Hepatocyte (in vitro differentiated cells): ENCODE measurements at places on chromosomes 4 and X.

DNA sequence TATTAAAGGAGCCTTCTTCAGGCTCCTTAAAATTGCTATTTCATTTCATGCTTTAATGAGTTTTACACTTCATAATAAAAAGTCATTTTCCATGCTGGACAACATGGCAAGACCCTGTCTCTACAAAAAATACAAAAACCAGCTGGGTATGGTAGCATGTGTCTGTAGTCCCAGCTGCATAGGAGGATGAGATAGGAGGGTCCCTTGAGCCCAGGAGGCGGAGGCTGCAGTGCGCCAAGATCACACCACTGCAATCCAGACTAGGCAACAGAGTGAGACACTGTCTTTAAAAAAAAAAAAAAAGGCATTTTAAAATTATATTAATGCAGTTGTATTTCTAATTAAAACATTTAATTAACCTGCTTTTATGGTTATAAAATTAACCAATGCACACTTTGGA, 49.2 kb downstream of the PDS5A start:
- peaks cover 7% of the 10 kb centered on the region for H3K4me1 ChIP-seq
- no peak overlapping the region for H3K27ac ChIP-seq
- no peak overlapping the region for H3K4me3 ChIP-seq

- H3K4me1 ChIP-seq: no peaks in the 10 kb centered on the region
- H3K36me3 ChIP-seq: no peaks in the 10 kb centered on the region
- no peak for DNase-seq
- H3K27me3 ChIP-seq: no peaks in the 10 kb centered on the region
- H3K4me3 ChIP-seq: no peak overlapping the region
Observed at GRCh38 chrX:20729416-20729815, 462.7 kb upstream of the RPS6KA3 start.

- no peaks in the 10 kb centered on the region for H3K36me3 ChIP-seq
- no peak for DNase-seq
- no peaks in the 10 kb centered on the region for H3K4me1 ChIP-seq
- no peak overlapping the region for H3K27ac ChIP-seq
- no peaks in the 10 kb centered on the region for H3K27me3 ChIP-seq
- no peak overlapping the region for H3K4me3 ChIP-seq
Observed at GRCh38 chr4:13763707-13764106, 136.2 kb upstream of the BOD1L1 start.

- H3K27ac ChIP-seq: no peak overlapping the region
- no peak for DNase-seq
- H3K36me3 ChIP-seq: no peaks in the 10 kb centered on the region
Observed at GRCh38 chrX:149152941-149153340, 352.2 kb downstream of the IDS start.

DNA sequence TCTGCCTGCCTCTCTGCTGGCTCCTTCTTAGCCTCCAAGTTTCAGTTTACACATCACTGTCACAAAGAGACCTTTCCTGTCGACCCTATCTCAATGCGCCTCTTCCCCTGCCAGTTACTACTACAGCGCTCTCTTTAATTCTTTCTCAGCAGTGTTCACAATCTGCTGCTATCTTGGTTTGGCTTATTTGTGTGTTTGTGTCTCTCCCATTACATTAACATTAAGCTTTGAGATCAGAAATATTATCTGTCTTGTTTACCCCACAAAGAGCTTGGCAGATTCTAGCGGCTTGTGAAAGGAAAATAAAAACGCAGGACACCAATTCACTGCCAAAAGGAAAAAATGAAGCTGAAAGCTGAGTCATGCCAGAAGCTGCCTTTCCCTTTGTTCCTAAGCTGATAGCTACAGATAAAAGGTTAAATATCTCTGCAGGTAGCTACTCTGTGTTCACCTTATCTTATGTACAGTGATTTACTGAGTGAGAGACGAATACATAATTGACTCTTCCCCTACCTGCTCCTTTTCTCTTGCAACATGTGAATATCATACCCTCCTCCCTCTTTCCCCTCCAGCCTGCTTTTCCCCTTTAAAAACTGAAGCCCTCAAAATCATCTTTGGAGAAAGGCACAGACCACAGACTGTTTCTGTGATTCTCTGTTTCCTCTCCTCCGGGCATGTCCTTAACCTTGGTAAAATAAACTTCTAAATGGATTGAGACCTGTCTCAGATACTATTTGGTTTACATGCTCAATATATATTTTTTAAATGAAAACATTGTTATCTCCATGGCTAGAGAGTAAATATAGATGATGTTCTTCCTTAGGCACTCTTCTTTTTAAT, 19.3 kb upstream of the SLC9A7 start:
- no peaks in the 10 kb centered on the region for H3K27me3 ChIP-seq
- no peaks in the 10 kb centered on the region for H3K36me3 ChIP-seq
- H3K4me1 ChIP-seq: no peaks in the 10 kb centered on the region
- DNase-seq: no peak
- H3K4me3 ChIP-seq: no peak overlapping the region

- H3K4me1 ChIP-seq: no peaks in the 10 kb centered on the region
- H3K4me3 ChIP-seq: no peak overlapping the region
- H3K27ac ChIP-seq: no peak overlapping the region
- no peaks in the 10 kb centered on the region for H3K27me3 ChIP-seq
- DNase-seq: no peak
Observed at GRCh38 chr4:145218251-145218650, 37.9 kb upstream of the OTUD4 start.

DNA sequence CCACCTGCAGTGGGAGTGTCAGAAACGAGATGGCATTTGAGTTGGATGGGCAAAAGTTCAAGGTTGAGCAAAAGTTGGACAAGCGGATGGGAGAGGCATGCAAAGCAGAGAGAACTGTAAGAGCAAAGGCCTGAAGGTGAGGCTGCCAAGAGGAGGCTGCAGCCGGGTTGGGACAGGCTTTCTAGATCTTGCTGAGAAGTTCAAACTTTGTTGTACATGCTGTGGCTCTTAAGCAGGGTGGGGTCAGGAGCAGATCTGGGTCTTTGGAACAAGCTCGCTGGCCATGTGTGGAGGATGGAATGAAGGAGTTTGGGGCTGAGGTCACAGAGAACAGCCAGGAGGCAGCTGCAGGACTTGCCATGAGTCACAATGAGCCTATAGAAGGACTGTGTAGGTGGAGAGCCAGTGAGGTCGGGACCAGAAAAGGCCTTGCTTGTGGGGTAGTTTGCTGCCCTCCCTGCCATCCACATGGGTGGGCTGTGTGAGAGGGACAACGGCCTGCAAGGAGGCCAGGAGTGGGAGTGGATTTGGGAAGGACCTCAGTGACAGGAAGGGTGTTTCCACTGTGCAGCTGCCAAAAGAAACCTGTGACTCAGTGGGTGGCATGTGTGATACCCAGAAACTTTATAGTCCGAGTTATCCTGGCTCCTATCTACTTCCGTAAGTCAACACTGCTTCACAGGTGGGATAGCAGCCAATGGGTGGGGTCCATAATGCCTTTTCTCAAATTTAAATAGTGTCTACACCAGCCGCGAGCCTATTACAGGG, 210.4 kb downstream of the MID1IP1 start:
- H3K4me1 ChIP-seq: peaks cover 10% of the 10 kb centered on the region
- H3K27me3 ChIP-seq: no peaks in the 10 kb centered on the region
- DNase-seq: no peak
- no peak overlapping the region for H3K4me3 ChIP-seq
- no peaks in the 10 kb centered on the region for H3K36me3 ChIP-seq
- H3K27ac ChIP-seq: no peak overlapping the region

DNA sequence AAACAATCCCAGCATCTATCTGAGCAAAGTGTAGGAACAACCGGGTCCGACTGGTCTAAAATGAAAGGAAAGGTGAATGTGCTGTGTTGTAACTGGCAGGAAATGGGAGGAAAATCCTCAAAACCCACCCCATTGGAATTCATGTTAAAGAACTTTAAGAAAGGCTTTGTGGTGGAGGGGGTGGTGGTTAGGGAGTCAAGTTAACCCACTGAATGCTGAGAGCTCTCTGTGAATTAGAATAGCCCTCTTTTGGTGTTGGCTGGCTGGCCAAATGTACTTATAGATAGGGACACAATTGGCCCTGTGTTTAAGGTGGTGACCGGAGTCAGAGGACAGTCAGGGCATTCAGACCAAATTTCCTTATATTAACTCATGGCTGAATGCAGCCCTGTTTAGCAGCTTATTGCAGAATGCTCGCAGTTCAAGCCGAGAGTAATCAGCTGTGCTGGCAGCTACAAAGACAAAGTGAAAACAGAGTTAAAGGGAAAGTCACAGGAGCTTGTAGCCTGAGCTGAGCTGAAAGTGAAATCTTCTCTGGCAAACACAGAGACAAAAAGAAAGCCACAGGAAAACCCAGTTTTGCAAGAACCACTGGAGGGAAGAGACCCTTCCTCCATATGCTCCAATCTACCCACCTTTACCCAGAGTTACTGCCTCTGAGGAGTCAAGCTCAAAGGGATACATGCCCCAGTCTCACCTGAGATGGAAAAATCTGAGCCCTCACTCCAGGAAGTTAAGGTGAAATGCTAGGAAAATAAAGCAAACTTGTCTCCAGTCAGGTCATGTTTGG, 38.5 kb upstream of the UGT2B7 start:
- peak overlapping the region; percentile 70 for H3K27ac ChIP-seq
- no peak overlapping the region for H3K4me3 ChIP-seq
- peak; percentile 35 for DNase-seq
- H3K36me3 ChIP-seq: no peaks in the 10 kb centered on the region
- H3K4me1 ChIP-seq: peaks cover 17% of the 10 kb centered on the region
- no peaks in the 10 kb centered on the region for H3K27me3 ChIP-seq

- no peaks in the 10 kb centered on the region for H3K4me1 ChIP-seq
- no peak overlapping the region for H3K27ac ChIP-seq
- DNase-seq: no peak
- no peak overlapping the region for H3K4me3 ChIP-seq
- no peaks in the 10 kb centered on the region for H3K36me3 ChIP-seq
- H3K27me3 ChIP-seq: no peaks in the 10 kb centered on the region
Observed at GRCh38 chr4:80101071-80101791, 28.2 kb upstream of the ANTXR2 start.

GRCh38 chrX:24575496-24575895, 71.7 kb downstream of the PCYT1B start:
- H3K27me3 ChIP-seq: no peaks in the 10 kb centered on the region
- H3K4me1 ChIP-seq: no peaks in the 10 kb centered on the region
- no peak for DNase-seq
- no peak overlapping the region for H3K4me3 ChIP-seq
- H3K36me3 ChIP-seq: no peaks in the 10 kb centered on the region

GRCh38 chr4:2378401-2378800, 40.0 kb downstream of the ZFYVE28 start:
- H3K27ac ChIP-seq: no peak overlapping the region
- no peak for DNase-seq
- H3K4me1 ChIP-seq: no peaks in the 10 kb centered on the region
- no peak overlapping the region for H3K4me3 ChIP-seq

DNA sequence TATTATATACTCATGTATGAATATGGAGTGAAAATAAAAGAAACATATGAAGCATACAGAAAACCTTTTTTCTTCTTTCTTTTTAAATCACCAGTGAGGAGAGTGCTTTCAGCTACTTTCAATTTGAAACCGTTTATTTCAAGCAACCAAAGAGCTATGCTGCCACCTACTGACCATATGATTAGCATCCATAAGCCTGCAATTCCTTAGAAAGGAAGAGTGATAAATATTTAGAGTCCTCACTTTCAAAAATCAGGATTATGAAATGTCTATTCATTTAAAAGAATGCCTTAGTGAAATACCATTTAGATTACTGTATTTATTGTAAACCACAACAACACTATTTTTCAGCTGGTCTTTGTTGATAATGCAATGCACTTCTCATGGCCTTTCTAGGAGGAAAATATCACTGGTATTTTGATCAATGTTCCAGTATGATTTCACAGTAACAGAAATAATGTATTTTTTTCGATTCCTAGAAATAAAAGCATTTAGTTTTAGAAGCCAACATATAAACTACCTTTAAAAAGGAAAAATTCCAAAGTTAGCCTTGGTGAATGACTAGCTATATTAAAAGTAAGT, 667.6 kb downstream of the PCDH18 start:
- no peaks in the 10 kb centered on the region for H3K36me3 ChIP-seq
- H3K4me1 ChIP-seq: no peaks in the 10 kb centered on the region
- no peak overlapping the region for H3K27ac ChIP-seq

- no peak overlapping the region for H3K4me3 ChIP-seq
- H3K36me3 ChIP-seq: no peaks in the 10 kb centered on the region
- H3K27me3 ChIP-seq: no peaks in the 10 kb centered on the region
Observed at GRCh38 chr4:168383510-168383909, 65.0 kb upstream of the DDX60 start.

- H3K27me3 ChIP-seq: no peaks in the 10 kb centered on the region
- no peak overlapping the region for H3K4me3 ChIP-seq
- no peaks in the 10 kb centered on the region for H3K36me3 ChIP-seq
- no peaks in the 10 kb centered on the region for H3K4me1 ChIP-seq
Observed at GRCh38 chr4:84944947-84945346, 21.5 kb downstream of the WDFY3 start.

- H3K4me3 ChIP-seq: no peak overlapping the region
- H3K27ac ChIP-seq: no peak overlapping the region
Observed at GRCh38 chrX:30920271-30920670, 31.2 kb upstream of the TAB3 start.

DNA sequence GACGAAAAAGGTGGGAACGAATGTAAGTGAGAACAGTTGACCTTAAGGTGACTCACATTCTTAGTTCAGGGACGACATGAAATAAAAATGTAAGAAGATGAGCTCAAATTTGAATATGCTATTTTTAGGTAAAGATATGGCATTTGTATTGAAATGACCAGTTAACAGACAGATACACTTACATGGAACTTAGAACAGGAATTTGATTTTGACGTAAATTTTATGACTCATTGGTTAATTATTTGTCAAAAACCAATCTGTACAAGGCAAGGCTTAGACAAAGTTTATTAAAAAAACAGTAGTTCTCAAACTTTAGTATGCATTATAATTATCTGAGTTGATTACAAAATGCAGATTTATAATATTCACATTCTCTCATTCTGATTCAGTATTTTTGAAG, 469.4 kb downstream of the CFAP47 start:
- H3K4me3 ChIP-seq: no peak overlapping the region
- H3K27ac ChIP-seq: no peak overlapping the region
- no peaks in the 10 kb centered on the region for H3K4me1 ChIP-seq
- no peaks in the 10 kb centered on the region for H3K36me3 ChIP-seq
- H3K27me3 ChIP-seq: no peaks in the 10 kb centered on the region

- H3K4me1 ChIP-seq: no peaks in the 10 kb centered on the region
- H3K27me3 ChIP-seq: no peaks in the 10 kb centered on the region
- DNase-seq: no peak
- H3K36me3 ChIP-seq: no peaks in the 10 kb centered on the region
- H3K4me3 ChIP-seq: no peak overlapping the region
- H3K27ac ChIP-seq: no peak overlapping the region
Observed at GRCh38 chrX:9392445-9392844, 72.4 kb upstream of the TBL1X start.

- no peak for DNase-seq
- H3K27ac ChIP-seq: no peak overlapping the region
- H3K36me3 ChIP-seq: no peaks in the 10 kb centered on the region
- H3K27me3 ChIP-seq: no peaks in the 10 kb centered on the region
Observed at GRCh38 chr4:102253860-102254259, 91.4 kb downstream of the SLC39A8 start.

DNA sequence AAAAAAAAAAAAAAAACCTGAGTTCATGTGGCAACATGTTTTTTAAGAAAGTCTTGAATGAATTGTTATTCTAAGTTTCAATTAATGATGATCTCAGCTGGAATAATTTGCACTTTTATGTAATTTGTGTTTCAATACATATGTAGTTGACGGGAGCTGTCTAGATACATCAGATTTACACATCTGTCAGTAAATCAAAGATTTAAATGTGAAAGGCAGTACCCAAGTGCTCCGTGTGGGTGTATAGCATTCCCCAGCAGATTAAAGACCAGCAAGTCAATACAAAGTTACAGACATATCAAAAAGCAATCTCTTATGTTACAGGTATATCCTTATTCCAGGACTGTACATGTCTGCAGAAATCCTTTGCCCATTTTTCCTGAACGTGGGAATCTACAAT, 35.2 kb downstream of the SYNPO2 start:
- H3K4me1 ChIP-seq: no peaks in the 10 kb centered on the region
- DNase-seq: no peak
- no peak overlapping the region for H3K4me3 ChIP-seq
- H3K36me3 ChIP-seq: no peaks in the 10 kb centered on the region
- no peak overlapping the region for H3K27ac ChIP-seq
- H3K27me3 ChIP-seq: no peaks in the 10 kb centered on the region
